Endodermal cell (in vitro differentiated cells): ENCODE measurements at places on chromosomes 16 and 17. TPM values are rescaled to one million over a fixed set of nuclear protein-coding genes. Genes with fewer than 3 reads are reported as not detected.

GRCh38 chr17:69516225-69516624 is 101.7 kb downstream of the MAP2K6 start:
- DNase-seq: no peak

GRCh38 chr17:42266918-42267766 is 9.0 kb downstream of the STAT5B start:
- no peak for DNase-seq

GRCh38 chr17:63950940-63951907 is 19.1 kb upstream of the CD79B start:
- DNase-seq: peak; percentile 95

DNA sequence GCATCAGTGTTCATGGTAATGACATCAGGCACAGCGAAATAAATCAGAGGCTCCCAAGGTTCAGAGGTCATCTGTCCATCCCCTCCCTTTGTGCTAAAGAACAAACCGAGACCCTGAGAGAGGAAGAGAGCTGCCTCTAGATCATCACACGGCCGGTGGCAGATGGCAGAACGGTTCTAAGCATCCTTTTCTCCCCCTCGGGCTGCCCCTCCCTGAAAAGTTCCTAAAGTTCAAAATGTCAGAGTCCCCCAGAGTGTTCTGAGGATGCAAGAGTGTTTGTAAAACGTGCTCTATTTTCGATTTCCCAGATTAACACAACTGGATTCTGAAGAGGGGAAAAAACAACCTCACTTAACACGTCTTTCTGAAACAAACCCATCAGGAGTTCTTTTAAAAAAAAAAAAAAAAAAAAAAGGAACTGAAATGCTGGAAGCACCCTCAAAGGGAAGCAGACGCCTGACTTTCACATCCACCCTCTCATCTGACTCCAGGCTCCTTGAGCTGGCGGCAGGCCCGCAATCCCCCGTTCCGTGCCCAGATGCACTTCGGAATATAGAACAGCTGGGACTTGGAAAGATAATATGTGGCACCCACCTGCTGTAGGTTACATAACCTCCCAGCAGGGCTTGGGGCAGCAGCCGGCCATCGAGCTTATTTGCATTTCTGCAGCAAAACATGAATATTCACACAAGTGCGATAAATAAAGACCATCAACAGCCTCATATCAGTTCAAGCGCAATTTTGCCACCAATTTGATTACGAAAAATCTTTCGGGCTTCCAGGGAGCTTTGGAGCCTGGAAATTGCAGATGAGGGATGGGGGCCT is 115.5 kb upstream of the SMURF2 start:
- peak; percentile 71 for DNase-seq

- no peak for DNase-seq
These were observed 329.4 kb upstream of the CCL2 start for GRCh38 chr17:33925649-33926048.

GRCh38 chr16:88264641-88265285 is 118.0 kb upstream of the ZNF469 start:
- peak; percentile 90 for DNase-seq

DNA sequence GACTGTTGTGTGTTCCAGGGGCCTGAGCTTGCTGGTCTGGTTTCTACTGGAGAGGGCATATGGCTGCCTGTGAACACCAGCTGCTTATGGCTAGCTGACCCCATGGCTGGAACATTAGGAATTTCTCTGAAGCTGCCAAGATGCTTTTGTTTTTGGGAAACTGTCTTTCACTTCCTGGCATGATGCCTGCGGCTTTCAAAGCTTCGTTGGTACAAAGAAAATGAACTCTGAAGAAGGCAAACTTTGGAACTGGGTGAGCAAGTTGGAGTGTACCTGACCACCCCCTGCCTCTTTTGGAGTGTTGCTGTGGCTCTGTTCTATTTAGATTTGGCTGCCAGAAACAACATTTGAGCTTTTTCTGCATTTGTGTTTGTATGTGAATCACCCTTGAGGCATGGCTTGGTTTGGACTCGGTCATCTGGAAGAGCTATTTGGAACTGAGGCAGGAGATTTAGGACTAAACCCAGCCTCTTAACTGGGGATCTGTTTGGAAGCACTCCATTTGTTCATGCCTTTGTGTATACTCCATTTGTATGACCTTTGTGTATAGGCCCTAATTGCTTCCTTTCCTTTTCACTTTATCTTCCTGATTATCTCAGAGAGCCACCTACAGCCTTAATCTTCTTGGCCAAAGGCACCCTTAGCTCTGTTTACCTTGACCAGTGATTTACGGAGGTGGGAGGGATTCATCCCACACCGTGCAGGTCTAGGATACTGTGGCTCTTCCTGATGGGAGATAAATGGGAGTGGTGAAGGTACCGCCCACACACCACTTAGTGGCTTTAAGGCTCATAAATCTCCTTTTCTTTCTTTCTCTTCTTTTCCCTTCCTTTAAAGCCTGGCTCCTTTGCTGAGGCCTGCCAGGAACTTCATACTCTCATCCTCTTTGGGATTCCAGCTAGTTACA is 7.3 kb upstream of the CPHXL start:
- no peak for DNase-seq

DNA sequence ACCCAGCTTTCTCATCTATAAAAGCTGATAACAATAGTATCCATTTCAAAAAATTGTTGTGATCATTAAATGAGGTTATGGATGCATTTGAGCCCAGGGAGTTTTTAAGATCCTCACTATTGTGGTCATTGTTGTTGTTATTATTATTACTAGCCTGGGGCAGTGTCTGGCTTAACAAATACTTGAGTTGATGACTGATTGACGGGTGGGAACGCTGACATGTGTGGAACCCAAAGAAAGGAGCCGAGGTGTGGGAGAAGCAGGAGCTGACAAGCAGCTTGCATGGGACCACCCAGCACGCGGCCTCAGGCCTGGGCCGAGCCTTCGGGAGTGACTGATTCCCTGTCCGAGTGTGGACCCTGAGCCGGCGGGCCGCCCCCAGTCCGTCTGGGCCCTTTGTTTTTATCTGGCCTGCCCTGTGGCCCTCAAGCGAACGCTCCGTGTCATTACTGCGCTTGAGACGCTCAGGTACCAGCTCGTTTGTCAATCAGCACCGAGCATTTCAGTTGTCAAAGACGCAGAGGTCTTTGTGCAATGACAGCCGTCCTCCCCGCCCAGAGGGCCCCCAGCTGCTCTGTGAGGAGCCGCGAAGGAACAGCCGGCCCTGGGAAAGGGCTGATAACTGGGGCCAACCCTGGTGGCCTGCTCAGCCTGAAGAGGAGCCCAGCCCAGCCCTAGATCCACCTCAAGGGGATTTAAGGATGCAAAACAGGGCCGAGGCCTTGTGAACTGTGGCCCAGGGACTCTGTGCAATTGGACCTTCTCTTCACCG is 132.9 kb upstream of the FOXF1 start:
- DNase-seq: no peak

DNA sequence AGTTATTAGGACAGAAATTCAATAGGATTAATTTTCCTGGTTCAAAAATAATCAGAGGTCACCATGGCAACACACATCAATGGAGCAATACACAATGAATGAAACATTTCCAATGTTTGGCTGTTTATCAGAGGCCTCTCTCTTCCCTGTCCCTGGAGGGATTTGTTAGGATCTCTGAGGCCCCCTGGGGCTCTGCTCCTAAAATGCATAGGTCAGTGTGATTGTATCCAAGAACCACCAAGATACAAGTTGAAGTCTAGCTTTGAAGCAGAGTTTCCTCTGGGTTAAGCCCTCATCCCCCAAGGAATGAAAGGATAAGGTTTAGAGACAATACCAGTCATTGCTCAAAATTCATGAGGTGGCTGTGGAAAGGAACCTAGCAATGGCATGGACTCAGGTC is 561.2 kb upstream of the C16orf82 start:
- DNase-seq: no peak

DNA sequence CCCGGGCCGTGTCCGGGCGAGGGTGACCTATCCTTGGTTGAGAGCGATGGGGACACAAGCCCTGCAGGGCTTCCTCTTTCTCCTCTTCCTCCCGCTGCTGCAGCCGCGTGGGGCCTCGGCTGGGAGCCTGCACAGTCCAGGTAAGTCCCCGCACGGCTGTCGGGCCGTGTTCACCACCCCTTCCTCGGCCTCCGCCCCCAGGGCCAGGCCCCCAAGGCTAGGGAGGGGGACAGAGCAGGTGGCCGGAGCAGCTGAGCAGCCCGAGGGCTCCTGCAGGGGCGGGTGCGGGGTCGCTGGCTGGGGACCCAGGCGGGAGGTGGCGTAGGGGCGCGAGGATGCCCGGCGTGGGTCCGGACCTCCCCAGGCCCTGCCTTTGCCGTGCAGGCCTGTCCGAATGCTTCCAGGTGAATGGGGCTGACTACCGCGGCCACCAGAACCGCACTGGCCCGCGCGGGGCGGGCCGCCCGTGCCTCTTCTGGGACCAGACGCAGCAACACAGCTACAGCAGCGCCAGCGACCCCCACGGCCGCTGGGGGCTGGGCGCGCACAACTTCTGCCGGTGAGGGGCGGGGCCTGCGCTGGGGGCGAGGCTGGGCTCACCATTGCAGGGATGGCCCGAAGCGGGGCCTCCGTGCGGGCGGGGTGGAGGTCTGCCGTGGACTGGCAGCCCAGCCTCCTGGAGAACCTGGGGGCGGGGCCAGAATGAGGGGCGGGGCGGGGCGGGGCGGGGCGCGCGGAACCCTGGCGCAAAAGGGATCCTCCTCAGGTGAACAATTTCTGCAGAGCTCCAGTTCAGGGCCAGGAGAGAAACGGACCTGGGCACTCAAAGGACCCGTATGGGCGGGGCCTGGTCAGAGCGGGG is 631 bp downstream of the KREMEN2 start:
- DNase-seq: peak; percentile 99

Gene NEUROD2
- not detected in 3 replicates for total RNA-seq

Gene OSGIN1
- 2.7 to 5.3 TPM (median 2.7 TPM) in 3 replicates for total RNA-seq

Gene MYH2
- not detected in 3 replicates for total RNA-seq
